ENCODE measurements at places on chromosomes 13 and 19.
A peak's percentile ranks its signal among the peaks of the same experiment; 100 is the strongest.

GRCh38 chr13:39580881-39581575 is 22.0 kb downstream of the LHFPL6 start:
- DNase-seq = no peak

GRCh38 chr13:114146629-114147028 is 14.2 kb upstream of the RASA3 start:
- DNase-seq = no peak

DNA sequence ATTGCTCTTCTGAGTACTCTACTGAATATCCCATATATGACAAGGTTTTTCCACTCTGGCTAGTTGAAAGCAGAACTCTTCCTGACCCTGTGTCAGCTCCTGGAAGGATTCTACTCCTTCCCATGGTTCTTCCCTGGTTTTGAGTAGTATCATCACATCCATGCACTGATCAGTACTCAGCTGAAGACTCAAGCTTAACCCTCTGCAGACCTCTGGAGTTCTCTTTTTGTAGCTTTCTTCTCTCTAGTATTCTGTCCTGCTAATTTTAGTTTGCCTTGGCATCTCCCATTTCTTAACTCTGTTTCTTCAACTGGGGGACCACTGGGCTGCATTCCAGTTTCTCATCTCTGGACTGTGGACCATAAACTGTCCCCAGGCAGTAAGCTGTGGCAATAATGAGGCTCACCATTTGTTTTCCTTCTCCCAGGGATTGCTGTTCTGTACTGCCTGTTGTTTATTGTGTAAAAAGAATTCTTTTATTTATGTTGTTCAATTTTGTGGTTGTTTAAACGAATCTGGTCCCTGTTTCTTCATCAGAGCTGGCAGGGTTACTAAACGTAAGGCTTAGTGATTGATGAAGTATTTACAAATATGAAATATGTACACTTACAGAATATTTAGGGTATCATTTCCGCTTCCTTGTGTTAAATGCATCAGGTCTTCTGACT is 19.7 kb downstream of the LPAR6 start:
- DNase-seq = no peak

DNA sequence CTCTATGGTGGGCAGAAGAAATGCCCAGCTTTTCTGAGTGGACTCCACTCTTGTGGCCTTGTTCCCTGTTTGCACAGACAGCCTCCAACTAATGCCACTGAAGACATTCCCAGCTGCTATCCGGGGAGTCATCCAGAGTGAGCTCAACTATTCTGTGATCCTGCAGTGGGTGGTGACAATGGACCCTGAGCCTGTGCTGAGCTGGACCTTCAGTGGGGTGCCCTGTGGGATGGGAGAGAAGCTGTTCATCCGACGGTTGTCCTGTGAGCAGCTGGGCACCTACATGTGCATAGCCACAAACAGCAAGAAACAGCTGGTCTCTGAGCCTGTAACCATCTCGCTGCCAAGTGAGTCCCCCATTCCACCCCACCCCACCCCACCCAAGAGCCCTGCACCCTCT is 10.3 kb downstream of the IGSF23 start:
- DNase-seq = no peak

GRCh38 chr13:63024458-63024857 is 1608.8 kb upstream of the PCDH20 start:
- no peak for DNase-seq

GRCh38 chr13:35797991-35798390 is 321.5 kb upstream of the MAB21L1 start:
- DNase-seq = no peak

- no peak for DNase-seq
Observed at GRCh38 chr19:35983177-35983576, 11.8 kb upstream of the SDHAF1 start.

GRCh38 chr13:99429670-99430069 is 71.6 kb upstream of the TM9SF2 start:
- no peak for DNase-seq

GRCh38 chr13:91649456-91649855 is 251.0 kb downstream of the GPC5 start:
- DNase-seq = no peak

DNA sequence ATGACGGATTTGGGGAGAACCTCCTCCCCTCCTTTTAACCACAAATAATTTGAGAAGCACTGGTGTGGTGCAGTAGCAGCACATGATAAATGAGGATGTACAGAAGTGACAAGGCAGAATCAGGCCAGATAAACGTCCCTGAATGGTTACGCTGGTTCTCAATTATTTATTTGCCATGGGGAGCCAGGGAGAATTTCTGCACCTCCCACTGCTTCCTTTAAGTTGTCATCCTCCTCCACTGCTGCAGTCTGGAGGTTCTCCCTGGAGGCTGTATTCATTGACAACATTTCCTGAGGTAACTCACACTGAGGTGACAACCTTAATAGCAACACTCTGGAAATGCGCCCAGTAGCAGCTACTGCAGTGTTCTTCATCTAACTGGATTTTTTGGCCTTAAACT is 308.9 kb upstream of the SLITRK1 start:
- no peak for DNase-seq

DNA sequence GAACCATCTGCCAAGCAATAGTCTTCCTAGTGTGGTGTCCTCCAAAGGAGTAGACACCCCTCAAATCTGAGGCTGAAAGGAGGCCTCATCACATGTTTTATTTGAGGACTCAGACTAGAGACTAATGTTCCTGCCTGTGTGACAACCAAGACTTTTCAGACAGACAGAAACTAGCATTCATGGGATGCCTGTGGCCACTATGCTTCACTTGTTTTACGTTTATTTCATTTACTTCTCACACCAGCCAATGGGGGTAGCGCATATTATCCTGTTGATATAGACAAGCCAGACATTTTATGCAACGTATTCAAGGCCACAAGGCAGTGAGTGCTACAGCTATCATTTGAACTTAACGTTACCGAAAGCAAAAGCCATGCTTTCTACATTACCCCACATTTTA is 391.7 kb upstream of the HTR2A start:
- DNase-seq = no peak

- peak; percentile 57 for DNase-seq
Observed at GRCh38 chr19:50556282-50557008, 11.8 kb downstream of the LRRC4B start.

DNA sequence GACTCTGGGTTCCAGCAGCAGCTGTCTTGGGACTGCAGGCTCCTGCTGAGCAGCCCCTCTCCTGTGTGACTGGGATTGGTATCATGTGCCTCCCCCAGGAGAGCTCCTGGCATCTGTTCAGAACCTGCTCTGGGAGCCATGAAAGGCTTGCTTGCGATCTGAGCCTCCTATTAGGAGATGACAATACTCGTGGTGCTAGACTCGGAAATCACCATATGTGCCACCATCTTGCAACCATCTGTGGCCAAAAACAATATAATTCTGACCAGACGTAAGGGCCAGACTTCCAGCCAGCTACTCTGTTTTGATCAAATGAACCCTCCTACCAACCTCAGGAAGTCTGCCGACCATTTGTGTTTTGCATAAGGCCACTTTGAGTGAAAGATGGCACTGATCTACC is 484.7 kb downstream of the IRS2 start:
- no peak for DNase-seq

GRCh38 chr13:108200781-108201398 is 14.4 kb downstream of the LIG4 start:
- DNase-seq = no peak

GRCh38 chr19:22527554-22527953 is 105.4 kb upstream of the ZNF98 start:
- DNase-seq = no peak

GRCh38 chr19:34336781-34337271 is 28.2 kb upstream of the GPI start:
- DNase-seq = no peak

GRCh38 chr19:17909003-17909732 is 23.6 kb upstream of the CCDC124 start:
- no peak for DNase-seq

DNA sequence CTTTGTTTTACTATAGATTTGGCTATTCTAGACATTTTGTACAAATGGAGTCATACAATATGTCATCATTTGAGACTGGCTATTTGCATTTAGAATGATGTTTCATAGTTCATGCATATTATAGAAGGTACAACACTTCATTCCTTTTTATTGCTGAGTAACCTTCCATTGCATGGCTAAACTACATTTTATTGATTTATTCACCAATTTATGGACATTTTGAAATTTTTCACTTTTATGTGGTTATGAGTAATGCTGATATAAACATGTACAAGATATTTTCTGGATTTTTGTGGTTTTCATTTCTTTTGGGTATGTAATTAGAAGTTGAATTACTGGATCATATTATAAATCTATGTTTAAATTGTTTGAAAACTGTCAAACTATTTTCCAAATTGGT is 710.3 kb upstream of the SLITRK5 start:
- no peak for DNase-seq

GRCh38 chr19:19652482-19653295 is 9.2 kb upstream of the GMIP start:
- DNase-seq = no peak

DNA sequence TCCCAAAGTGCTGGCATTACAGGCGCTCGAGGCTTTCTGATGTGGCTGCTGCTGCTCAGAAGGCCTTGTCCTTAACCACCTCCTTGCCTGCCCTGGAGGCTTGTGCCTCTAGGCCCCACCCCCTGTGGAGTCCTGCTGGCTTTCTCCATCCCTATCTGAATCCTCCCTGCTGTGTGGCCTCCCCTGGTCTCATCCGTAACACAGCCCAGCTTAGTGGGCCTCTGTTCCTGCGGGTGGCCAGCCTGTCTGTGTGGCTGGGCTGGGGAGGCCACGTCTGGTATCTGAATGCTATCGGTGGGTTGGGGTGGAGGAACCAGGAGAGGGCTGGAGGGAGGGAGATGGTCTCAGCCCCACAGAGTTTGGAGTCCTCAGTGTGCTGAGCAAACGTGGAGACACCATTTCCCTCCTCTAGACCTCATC is 4.7 kb downstream of the RPL28 start:
- no peak for DNase-seq

- no peak for DNase-seq
Observed at GRCh38 chr19:12921047-12921446, 2.0 kb upstream of the SYCE2 start.

- DNase-seq = no peak
Observed at GRCh38 chr13:98959291-98959690, 18.6 kb downstream of the DOCK9 start.

- no peak for DNase-seq
Observed at GRCh38 chr13:48828962-48829411, 146.7 kb upstream of the FNDC3A start.

GRCh38 chr19:46296722-46297461 is at the start of gene HIF3A:
Gene HIF3A (plus strand): TSS chr19:46297042. CDS start chr19:46297077, 35 bp downstream.
- DNase-seq = no peak

DNA sequence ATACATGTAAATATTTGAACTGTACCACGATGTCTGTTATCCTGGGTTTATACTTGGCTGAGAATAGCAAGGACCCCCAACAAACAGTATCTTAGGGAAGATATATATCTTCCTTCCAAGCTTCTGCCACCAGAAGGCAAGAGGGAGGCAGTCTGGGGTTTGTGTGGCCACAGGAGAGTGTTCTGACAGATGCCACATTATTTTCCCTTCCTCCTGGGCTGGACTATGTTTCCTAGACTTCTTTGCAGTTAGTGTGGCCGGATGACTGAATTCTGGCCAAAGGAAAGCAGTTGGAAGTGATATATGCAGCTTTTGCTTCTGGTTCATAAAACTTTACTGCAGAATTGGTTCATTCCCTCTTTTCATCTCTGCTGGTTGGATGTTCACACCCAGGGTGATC is 39.9 kb upstream of the TMTC4 start:
- no peak for DNase-seq

- DNase-seq = no peak
Observed at GRCh38 chr13:48165727-48166126, 67.3 kb upstream of the ITM2B start.
